ENCODE measurements at places on chromosomes 11 and 22. TPM values are rescaled to one million over a fixed set of nuclear protein-coding genes. Genes with fewer than 3 reads are reported as not detected.

Gene KDM4D
- total RNA-seq, result 3.1 TPM

DNA sequence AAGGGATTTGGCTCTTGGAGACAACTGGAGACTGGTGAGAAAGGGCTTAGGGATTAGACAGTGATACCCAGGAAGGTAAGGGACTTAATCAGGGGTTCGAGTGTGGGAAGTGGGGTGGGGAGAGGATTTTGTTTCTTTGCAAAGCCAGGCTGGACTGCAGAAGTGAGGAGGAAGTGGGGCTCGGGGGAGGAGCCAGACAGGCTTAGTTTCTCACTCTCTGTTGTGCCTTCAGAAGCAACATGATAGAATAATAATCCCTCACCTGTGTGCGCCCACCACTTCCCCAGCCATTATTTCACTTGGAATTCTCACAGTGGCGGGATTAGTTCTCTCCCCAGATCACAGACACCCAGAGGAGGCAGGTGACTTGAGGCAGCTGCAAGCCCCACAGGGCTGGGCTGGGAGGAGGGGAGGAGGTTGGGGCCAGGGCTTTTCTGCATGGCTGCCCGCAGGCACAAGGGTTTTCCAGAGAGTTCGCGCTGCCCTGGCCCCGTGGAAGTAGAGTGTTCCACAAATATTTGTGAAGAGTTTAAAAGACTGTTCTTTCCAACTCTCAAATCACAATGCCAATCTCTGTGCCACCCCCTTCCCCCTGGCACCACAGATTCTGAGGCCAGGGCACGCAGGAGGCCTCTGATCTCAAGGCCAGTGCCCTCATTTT lies 4.0 kb upstream of the SEC14L2 start:
- H3K4me1 ChIP-seq, result peaks cover 48% of the 10 kb centered on the region
- peaks cover 19% of the 10 kb centered on the region for H3K27me3 ChIP-seq
- DNase-seq, result no peak
- no peak overlapping the region for H3K4me3 ChIP-seq
- H3K36me3 ChIP-seq, result no peaks in the 10 kb centered on the region

Gene KLHDC7B
- total RNA-seq, result 0.05 TPM

- no peak for DNase-seq
- H3K27me3 ChIP-seq, result peaks cover 8% of the 10 kb centered on the region
- H3K36me3 ChIP-seq, result peaks cover 11% of the 10 kb centered on the region
- peaks cover 5% of the 10 kb centered on the region for H3K4me1 ChIP-seq
- peak overlapping the region; percentile 47 for H3K4me3 ChIP-seq
Observed at GRCh38 chr22:50445071-50445879, 29.6 kb downstream of the SBF1 start.

- no peak overlapping the region for H3K27ac ChIP-seq
- no peak for DNase-seq
- H3K4me1 ChIP-seq, result peaks cover 52% of the 10 kb centered on the region
- H3K27me3 ChIP-seq, result no peaks in the 10 kb centered on the region
- H3K36me3 ChIP-seq, result peaks cover 26% of the 10 kb centered on the region
Observed at GRCh38 chr11:43689167-43689566, 8.6 kb downstream of the HSD17B12 start.

DNA sequence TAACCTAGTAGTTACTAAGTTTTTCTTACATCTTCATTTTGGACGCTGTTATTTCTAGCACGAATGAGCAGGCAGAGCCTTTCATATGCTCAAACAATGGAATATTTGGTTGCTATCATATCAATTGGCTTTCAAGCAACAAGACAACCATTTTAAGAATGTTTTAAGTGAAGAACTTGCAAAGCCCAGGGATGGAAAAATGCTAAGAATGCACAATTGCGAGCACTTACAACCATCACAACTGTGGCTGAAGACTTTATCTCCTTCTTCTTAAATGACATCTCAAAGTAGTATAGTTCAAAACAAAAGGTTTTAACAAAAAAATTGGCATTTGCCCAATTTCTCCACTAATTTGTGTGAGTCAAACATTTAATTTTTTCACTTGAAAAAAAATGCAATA lies 8.3 kb upstream of the MMP1 start:
- no peak overlapping the region for H3K27ac ChIP-seq
- no peaks in the 10 kb centered on the region for H3K36me3 ChIP-seq
- H3K4me1 ChIP-seq, result no peaks in the 10 kb centered on the region
- DNase-seq, result no peak
- no peak overlapping the region for H3K4me3 ChIP-seq

DNA sequence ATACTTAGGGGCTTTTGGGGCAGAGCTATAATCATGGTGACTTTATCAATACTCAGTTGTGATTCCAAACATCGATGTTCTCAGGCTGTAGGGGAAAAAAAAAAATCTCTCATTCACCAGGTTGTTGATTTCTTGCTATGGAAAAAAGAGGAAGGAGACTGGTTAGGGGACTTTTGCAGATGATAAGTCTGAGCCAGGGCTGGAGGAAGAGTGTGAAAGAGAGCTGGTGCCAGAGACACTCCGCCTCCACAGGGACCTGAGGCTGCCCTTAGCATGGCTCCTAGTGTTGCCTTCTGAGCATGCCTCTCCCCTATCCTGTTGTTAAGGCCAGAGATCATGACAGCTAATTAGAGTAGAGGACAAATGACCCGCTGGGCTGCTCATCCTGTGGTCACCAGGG lies 16.9 kb downstream of the UPB1 start:
- no peak overlapping the region for H3K4me3 ChIP-seq
- no peaks in the 10 kb centered on the region for H3K36me3 ChIP-seq
- peaks cover 8% of the 10 kb centered on the region for H3K27me3 ChIP-seq
- peaks cover 26% of the 10 kb centered on the region for H3K4me1 ChIP-seq
- DNase-seq, result no peak

DNA sequence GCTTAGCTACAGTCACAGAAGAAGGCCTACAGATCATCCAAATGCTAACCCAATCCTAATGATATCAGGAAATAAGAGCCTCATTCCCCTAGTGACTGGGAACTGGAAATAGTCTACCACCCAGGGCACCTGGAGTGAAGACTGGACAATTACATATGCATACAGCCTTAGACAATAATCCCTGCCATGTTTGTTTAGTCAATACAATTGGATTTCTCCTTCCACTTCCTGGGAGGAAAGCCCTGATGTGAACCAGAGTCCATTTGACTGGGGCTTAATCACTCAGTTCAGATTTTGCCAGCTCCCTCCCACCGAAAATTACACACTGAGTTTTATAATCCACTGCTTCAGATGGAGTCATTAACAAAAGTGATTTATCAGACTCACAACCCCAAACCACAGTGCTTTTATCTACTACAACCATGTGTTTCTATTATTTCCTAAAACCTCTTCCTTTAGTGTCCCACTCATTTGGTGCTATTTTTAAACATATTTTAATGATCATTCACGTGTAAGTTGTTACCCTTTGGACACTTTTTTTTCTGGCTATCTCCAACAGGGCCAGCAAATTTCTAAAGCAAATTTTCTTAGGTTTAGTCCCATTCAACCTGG lies 29.9 kb downstream of the CWF19L2 start:
- H3K4me1 ChIP-seq, result no peaks in the 10 kb centered on the region
- peaks cover 3% of the 10 kb centered on the region for H3K36me3 ChIP-seq
- H3K27me3 ChIP-seq, result no peaks in the 10 kb centered on the region
- no peak overlapping the region for H3K4me3 ChIP-seq
- peak overlapping the region; percentile 39 for H3K27ac ChIP-seq

Gene KCNQ1
- total RNA-seq, result 0.86 TPM

Gene OR8G1
- total RNA-seq, result not detected

Gene BTG4
- not detected for total RNA-seq

- no peaks in the 10 kb centered on the region for H3K27me3 ChIP-seq
- no peak for DNase-seq
- H3K4me3 ChIP-seq, result no peak overlapping the region
- peaks cover 7% of the 10 kb centered on the region for H3K4me1 ChIP-seq
- H3K36me3 ChIP-seq, result no peaks in the 10 kb centered on the region
- H3K27ac ChIP-seq, result no peak overlapping the region
Observed at GRCh38 chr11:116540645-116541304, 232.0 kb downstream of the BUD13 start.

- peaks cover under 1% of the 10 kb centered on the region for H3K36me3 ChIP-seq
- peaks cover 15% of the 10 kb centered on the region for H3K4me1 ChIP-seq
- no peak overlapping the region for H3K27ac ChIP-seq
- H3K27me3 ChIP-seq, result no peaks in the 10 kb centered on the region
- H3K4me3 ChIP-seq, result no peak overlapping the region
- no peak for DNase-seq
Observed at GRCh38 chr11:73951797-73952196, 971 bp downstream of the DNAJB13 start.

DNA sequence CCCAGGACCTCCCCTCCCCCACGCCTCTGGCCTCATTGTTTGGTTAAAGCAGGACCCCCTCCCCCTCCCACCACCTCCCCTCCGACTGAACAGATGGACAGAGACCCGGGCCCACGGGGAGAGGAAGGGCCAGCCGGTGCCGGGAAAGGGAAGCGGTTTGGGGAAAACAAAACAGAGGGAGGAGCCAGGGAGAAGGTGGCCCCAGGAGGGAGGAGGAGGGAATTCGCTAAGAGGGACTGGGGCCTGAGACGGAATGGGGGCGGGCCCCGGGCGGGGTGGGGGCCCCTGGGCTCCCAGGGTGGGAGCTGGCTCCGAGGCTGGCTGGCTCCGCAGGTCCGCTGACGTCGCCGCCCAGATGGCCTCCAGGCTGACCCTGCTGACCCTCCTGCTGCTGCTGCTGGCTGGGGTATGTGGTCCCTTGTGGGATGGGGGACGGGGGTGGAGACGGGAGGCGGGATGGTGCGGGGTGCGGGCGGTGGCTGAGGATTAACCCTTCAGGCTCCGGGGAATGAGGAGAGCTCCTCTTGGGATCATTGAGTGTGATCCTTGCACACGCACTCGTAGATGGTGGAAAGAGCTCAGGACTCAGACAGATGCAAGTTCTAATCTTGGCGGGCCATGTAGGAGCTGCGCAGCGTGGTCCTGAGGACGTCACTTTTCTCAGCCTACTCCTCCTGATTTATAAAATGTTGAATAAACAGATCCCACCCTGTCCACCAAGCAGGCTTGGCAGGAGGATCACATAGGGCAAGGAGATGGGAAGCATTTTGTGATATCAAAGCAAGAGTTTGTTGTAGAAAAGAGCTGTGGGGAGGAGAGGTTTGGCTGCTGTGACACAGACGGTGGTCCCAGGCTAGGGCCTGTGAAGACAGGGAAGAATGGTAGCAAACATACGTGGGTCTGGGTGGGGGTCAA lies 688 bp downstream of the SERPING1 start:
- H3K4me1 ChIP-seq, result peaks cover 43% of the 10 kb centered on the region
- H3K4me3 ChIP-seq, result peak overlapping the region; percentile 82
- peak overlapping the region; percentile 39 for H3K27ac ChIP-seq
- no peaks in the 10 kb centered on the region for H3K27me3 ChIP-seq
- DNase-seq, result peak; percentile 81
- H3K36me3 ChIP-seq, result no peaks in the 10 kb centered on the region

GRCh38 chr11:78377625-78378418 lies 39.8 kb downstream of the GAB2 start:
- H3K4me1 ChIP-seq, result peaks cover 16% of the 10 kb centered on the region
- H3K36me3 ChIP-seq, result peaks cover 5% of the 10 kb centered on the region
- H3K4me3 ChIP-seq, result no peak overlapping the region

GRCh38 chr11:95092549-95093324 lies 3.1 kb downstream of the ENDOD1 start:
- H3K27me3 ChIP-seq, result no peaks in the 10 kb centered on the region
- peak; percentile 11 for DNase-seq
- peaks cover 2% of the 10 kb centered on the region for H3K36me3 ChIP-seq
- H3K27ac ChIP-seq, result no peak overlapping the region
- H3K4me3 ChIP-seq, result peak overlapping the region; percentile 97

DNA sequence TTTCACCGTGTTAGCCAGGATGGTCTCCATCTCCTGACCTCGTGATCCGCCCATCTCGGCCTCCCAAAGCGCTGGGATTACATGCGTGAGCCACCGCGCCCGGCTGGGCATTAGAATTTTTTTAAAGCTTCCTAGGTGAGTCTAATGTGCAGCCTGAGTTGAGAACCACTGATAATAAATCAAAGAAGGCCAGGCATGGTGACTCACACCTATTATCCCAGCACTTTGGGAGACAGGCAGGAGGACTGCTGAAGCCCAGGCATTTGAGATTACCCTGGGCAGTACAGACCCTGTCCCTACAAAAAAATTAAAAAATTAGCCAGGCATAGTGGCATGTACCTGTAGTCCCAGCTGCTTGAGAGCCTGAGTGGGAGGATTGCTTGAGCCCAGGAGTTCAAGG lies 13.7 kb downstream of the MEI1 start:
- no peaks in the 10 kb centered on the region for H3K36me3 ChIP-seq
- no peak overlapping the region for H3K27ac ChIP-seq
- H3K4me3 ChIP-seq, result no peak overlapping the region
- peaks cover 3% of the 10 kb centered on the region for H3K27me3 ChIP-seq

- DNase-seq, result no peak
- peaks cover 7% of the 10 kb centered on the region for H3K4me1 ChIP-seq
- H3K27me3 ChIP-seq, result no peaks in the 10 kb centered on the region
- no peaks in the 10 kb centered on the region for H3K36me3 ChIP-seq
- no peak overlapping the region for H3K27ac ChIP-seq
Observed at GRCh38 chr22:30875481-30876215, 92.9 kb downstream of the MORC2 start.

- no peak overlapping the region for H3K4me3 ChIP-seq
- H3K4me1 ChIP-seq, result peaks cover 6% of the 10 kb centered on the region
- H3K27me3 ChIP-seq, result no peaks in the 10 kb centered on the region
- DNase-seq, result no peak
Observed at GRCh38 chr22:38987171-38987895, 5.2 kb downstream of the APOBEC3B start.

- no peak for DNase-seq
- no peak overlapping the region for H3K27ac ChIP-seq
- peaks cover 6% of the 10 kb centered on the region for H3K27me3 ChIP-seq
Observed at GRCh38 chr22:44380756-44381486, 68.2 kb upstream of the SHISAL1 start.

GRCh38 chr22:43002202-43002586 lies 12.8 kb downstream of the PACSIN2 start:
- H3K27ac ChIP-seq, result no peak overlapping the region
- peaks cover 69% of the 10 kb centered on the region for H3K4me1 ChIP-seq
- no peaks in the 10 kb centered on the region for H3K27me3 ChIP-seq
- H3K36me3 ChIP-seq, result peaks cover 13% of the 10 kb centered on the region
- no peak for DNase-seq
- H3K4me3 ChIP-seq, result no peak overlapping the region

Gene OSM
- not detected for total RNA-seq

DNA sequence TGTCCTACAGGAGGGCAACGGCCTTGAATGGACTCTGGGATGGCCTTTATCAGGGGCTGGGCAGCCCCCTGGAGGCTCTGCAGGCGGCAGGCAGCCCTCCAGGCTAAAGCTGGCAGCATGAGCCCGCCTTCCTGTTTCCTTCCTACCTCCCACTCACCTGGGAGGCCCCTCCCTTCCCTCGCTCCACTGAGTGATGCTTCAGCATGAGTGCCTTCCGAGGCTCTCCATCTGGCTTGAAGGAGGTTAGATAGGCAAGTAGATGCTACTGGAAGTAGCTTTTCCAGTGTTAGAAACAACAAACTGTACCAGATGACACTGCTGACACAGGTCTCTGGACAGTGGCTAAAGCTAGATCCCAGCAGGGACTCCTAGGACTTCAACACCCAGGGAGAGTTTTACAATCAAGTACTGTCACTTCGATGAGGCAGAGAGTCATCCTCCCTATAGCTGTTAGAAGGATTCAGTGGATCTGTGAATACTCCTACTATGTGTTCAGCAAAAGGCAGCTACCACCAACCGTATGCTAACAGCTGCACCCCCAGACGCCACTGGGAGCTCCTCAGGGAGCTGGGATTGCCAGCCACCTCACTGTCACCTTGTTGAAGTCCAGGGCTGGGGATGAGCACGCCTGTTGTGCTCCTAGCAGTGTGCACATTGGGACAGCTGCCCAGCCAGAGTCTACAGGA lies 4.1 kb upstream of the SLC25A1 start:
- H3K27ac ChIP-seq, result no peak overlapping the region
- DNase-seq, result no peak
- peaks cover 7% of the 10 kb centered on the region for H3K4me1 ChIP-seq
- peaks cover 3% of the 10 kb centered on the region for H3K27me3 ChIP-seq
- H3K4me3 ChIP-seq, result peak overlapping the region; percentile 72
